ENCODE measurements at places on chromosomes 11 and 22. TPM values are rescaled to one million over a fixed set of nuclear protein-coding genes. Genes with fewer than 3 reads are reported as not detected.

- H3K4me3 ChIP-seq, result no peak overlapping the region
- H3K36me3 ChIP-seq, result no peaks in the 10 kb centered on the region
- peaks cover 57% of the 10 kb centered on the region for H3K27me3 ChIP-seq
Measured at GRCh38 chr11:27535103-27535502, 28.5 kb upstream of the LIN7C start.

The DNAJB7 gene
- total RNA-seq, result not detected

The PATE2 gene
- not detected for total RNA-seq

The ZFP91 gene
- 28.1 TPM for total RNA-seq

The CARNS1 gene
- total RNA-seq, result 2.6 TPM

The MRGPRX4 gene
- not detected for total RNA-seq

The VPS11 gene
- 17.2 TPM for total RNA-seq

GRCh38 chr11:125787827-125788226 lies at the start of gene PATE3:
Gene PATE3 (plus strand): TSS chr11:125788127. CDS start chr11:125788152, 25 bp downstream.
- DNase-seq, result no peak
- no peak within 1 kb of the TSS for H3K27ac ChIP-seq
- no peaks in the 10 kb centered on the region for H3K36me3 ChIP-seq
- no peaks in the 10 kb centered on the region for H3K4me1 ChIP-seq

GRCh38 chr22:24503137-24503842 lies 8.2 kb downstream of the UPB1 start:
- no peak overlapping the region for H3K27ac ChIP-seq
- DNase-seq, result peak; percentile 78
- no peak overlapping the region for H3K4me3 ChIP-seq
- H3K4me1 ChIP-seq, result peaks cover 26% of the 10 kb centered on the region
- no peaks in the 10 kb centered on the region for H3K27me3 ChIP-seq

The OR4A16 gene
- not detected for total RNA-seq

The CCDC73 gene
- total RNA-seq, result not detected

DNA sequence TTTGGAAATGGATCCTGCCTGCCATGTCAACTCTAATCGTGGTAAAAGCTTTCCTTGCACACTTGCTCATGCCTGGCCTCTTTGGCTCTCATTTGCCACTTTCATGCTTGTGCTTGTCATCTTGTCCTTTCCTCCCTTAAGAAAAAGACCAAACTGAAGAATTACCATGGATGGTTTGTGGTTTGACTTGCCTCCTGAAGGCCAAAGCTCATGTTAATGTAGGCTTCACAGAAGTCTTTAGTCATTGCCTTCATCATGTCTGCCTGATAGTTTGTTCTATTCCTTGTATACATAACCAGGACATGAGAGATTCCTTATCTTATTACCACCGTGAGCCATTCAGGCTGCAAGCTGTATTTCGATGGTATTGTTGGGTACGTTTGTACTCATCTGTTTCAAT lies 17.3 kb downstream of the TEAD1 start:
- peaks cover 14% of the 10 kb centered on the region for H3K27me3 ChIP-seq
- H3K36me3 ChIP-seq, result no peaks in the 10 kb centered on the region
- no peak for DNase-seq
- H3K4me1 ChIP-seq, result peaks cover 96% of the 10 kb centered on the region
- no peak overlapping the region for H3K4me3 ChIP-seq
- no peak overlapping the region for H3K27ac ChIP-seq

DNA sequence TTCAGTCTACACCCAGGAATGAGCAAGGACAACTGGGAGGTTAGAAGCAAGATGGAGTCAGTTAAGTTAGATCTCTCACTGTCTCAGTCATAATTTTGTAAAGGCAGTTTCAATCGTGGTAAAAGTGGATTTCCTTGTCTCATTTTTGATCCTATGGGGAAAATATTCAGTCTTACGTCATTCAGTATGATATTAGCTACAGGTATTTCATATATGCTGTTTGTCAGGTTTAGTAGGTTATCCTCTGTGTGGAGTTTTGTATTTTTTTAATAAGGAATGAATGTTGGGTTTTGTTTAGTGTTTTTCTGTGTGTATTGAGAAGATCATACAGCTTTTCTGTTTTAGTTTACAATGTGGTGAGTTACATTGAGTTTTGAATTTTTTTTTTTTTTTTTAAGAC lies 11.8 kb downstream of the SPECC1L start:
- no peaks in the 10 kb centered on the region for H3K36me3 ChIP-seq
- 0 out of 2 replicates have a peak overlapping the region, but pooled peaks have one; percentile 2 for H3K27ac ChIP-seq
- no peak for DNase-seq

DNA sequence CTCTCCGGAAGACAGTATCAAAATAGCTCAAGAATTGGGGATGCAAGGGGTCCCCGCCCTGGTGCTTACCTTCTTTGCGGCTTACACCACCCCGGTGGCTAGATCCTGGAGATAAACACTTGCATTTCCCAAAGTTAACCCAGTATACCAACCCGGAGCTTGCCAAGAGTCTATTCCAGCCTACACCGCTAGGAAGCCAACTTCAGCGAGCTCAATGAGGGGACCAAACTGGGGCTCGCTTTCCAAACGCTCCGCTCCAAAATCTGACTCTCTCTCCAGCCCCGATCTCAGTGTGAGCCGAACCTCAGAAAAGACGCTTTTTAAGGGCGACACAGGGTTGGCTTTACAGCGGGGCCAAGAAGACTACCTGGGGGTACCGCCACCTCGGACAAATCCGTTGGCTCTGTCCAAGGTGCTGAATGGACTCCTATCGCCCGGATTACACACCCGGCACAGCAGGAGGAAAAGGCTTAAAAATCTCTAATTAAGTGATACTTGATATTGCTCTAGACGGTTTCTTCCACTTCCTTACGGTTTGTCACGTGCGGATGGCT lies 20.1 kb upstream of the BDNF start:
- H3K36me3 ChIP-seq, result no peaks in the 10 kb centered on the region
- peaks cover 53% of the 10 kb centered on the region for H3K27me3 ChIP-seq
- peak overlapping the region; percentile 94 for H3K4me3 ChIP-seq

The RAB36 gene
- 1.1 TPM for total RNA-seq

The PKP3 gene
- 21.4 TPM for total RNA-seq
